Stimulated activated CD4-positive, alpha-beta T cell treated with anti-CD3 and anti-CD28 coated beads, Interleukin-12 subunit alpha, Interleukin-12 subunit beta, amount 100 ng/mL, for 24 hours (primary cell): ENCODE measurements at places on chromosomes 13 and 19.

DNA sequence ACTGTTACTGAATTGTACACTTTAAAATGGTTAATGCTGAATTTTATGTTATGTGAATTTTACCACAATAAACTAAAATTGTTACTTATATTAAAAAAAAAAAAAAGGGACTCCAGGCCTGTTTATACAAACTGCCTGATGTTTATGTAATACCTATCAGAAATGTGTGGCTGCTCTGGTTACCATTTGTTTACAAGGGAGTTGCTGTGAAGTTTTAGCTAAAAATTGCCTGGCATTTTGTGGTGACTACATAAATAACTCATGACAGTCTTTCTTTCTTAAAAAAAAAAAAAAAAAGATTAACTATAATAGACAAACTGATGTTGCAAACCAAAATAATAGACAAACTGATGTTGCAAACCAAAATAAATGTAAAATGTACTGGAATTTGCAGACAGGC is 71.8 kb downstream of the CDADC1 start:
- DNase-seq = no peak

- DNase-seq = no peak
Observed at GRCh38 chr13:101627556-101627943, 175.1 kb downstream of the ITGBL1 start.

GRCh38 chr13:28533125-28533436 is 38.2 kb upstream of the FLT1 start:
- no peak for DNase-seq

GRCh38 chr13:98216711-98217285 is 39.7 kb upstream of the RNF113B start:
- DNase-seq = no peak

DNA sequence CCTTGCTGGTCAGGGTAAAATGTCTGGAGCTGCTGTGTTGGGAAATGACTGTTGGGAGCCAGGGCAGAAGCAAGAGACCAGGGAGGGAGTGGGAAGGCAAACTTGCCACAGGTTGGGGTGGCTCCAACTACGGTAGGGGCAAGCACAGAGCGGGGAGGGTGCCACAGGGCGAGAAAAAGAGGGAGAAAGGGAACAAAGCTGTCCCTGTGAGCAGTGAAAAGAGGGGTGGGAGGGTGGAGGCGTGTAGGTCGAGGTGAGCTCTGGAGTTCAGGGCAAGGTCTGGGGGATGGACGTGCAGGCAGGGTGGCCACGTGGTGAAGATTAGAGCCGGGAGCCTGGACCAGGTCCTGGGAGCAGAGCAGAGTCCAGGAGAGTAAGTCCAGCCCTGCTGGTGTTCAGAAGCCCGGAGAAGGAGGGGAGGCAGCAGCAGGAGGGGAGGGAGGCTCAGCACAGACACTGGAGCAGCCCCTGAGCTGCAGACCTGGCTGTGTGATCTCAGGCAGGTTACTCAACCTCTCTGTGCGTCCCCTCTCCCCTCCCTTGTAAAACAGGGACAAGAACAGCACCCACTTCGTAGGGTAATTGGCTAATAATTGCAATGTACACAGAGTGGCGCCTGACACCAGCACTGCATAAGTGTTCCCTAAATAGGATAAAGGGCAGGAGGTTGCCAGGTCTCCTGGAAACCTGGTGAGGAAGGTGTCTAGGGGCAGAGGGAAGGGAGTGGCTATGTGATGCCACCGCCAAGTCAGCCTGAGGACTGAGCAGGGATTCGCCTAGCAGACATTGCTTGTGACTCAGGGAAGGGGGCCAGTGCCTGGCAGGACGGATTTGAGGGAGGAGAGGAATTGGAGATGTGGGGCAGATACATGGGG is 3.2 kb upstream of the POLR2E start:
- no peak for DNase-seq

GRCh38 chr13:57286511-57287098 is 119.6 kb downstream of the PRR20E start:
- no peak for DNase-seq

GRCh38 chr13:42707586-42707985 is 73.8 kb upstream of the FAM216B start:
- DNase-seq = no peak

DNA sequence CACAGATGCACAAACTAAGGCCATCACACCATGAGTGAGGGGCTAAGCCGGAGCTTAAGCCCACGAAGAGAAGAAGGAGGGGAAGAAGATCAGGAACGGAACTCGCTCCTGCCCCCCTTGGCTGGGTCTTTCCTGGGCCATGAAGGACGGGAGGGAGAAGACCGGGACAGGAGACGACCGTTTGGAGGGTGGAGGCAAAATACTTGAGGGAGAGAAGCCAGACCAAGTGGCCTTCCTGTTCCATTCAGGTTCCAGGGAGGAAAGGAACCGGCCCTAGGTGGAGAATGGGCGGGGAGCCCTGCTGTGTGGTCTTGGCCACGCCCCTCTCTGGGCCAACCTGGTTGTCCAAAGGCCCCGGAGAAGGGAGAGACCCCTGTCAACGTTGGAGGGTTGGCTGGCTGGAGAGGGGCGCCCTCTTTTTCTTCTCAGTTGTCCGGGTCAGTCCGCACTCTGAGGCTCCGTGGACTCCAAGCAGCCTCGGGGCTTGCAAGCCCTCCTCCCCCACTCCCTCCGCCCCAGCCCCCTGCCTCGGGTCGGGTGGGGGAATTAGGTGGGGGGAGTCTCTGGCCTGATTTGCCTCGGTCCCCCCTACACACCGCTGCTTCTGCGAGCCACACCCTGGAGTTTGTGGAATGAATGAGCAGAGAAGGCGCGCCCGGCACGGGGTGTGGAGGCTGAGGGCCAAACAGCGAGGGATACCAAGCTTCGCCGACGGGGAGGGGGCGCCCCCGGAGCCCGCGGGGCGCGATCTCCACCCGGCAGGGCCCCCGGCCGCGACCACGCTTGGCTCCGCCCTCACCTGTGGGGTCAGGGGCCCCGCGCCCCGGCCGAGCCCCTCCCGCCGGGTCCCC is 757 bp downstream of the FBN3 start:
- DNase-seq = no peak

- DNase-seq = no peak
Observed at GRCh38 chr13:39602277-39602613, 748 bp downstream of the LHFPL6 start.

GRCh38 chr19:3398114-3398899 is 31.9 kb downstream of the NFIC start:
- DNase-seq = no peak

- DNase-seq = no peak
Observed at GRCh38 chr13:113474179-113474578, 16.3 kb downstream of the DCUN1D2 start.

- no peak for DNase-seq
Observed at GRCh38 chr13:29125934-29126424, 305.8 kb downstream of the MTUS2 start.

- no peak for DNase-seq
Observed at GRCh38 chr13:62635161-62635560, 1219.5 kb upstream of the PCDH20 start.

DNA sequence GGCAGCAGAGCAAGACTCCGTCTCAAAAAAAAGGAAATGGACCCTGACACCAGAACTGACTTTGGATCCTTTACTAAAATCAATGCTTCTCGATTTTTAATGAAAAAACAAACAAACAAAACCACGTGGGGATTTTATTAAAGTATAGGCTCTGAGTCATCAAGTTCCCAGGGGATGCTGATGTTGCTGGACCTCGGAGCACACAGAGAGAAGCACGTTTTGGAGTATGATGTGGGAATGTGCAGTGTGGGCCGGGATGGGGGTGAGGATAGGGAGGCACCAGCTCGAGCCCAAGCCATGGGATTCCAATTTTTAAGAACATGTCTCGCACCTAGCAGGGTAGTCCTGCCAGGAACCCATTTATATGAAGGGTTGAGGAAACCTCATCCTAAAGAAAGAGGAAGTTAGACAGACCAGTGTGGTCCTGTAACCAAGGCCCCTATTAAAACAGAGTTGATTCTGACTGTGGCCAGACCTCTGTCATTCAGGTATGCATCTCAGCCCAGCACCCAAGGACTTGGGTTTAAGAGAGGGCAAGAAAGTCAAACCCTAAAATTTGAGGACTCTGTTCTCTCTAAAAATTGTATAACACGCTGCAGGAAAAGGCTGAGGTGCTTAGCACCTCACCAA is 6.4 kb downstream of the FLT1 start:
- no peak for DNase-seq

GRCh38 chr19:16559780-16560276 is 12.4 kb downstream of the SLC35E1 start:
- no peak for DNase-seq

DNA sequence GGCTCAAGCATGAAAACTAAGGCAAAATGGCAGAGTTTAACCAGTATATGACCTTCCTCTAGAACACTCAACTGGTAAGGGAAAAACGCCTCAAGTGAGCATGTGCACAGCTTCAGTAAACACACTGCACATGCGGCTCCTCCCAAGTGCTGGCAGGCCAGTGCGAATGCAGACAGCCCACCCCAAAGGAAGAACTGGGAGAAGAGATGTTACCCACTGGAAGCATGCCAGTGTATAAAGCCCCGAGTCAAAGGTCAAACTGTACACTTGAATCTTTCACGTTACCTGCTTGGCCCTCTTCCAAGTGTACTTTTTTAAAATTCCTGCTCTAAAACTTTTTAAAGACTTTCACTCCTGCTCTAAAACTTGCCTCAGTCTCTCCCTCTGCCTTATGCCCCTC is 19.2 kb upstream of the RCBTB1 start:
- DNase-seq = no peak
